ENCODE measurements at places on chromosomes 16 and 17.

DNA sequence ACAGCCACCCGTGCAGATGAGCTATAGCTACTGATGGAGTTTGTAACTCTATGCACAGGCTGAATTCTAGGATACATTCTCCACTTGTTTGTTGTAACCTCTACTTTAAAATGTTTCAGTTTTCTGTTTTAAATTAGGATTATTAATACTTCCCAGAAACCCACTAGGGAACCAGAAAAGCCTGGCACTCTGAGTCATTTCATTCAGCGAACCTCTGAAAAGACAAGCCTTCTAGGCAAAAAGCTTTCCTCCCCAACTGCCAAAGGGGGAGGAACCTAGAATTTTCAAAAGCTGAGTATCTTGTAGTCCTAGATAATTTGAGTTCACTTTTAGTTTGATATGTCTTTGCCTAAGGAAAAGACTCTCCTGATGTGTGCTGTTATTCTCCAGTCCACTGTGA is 43.2 kb downstream of the GOSR1 start:
- DNase-seq: no peak

GRCh38 chr16:81632392-81633146 is 146.5 kb upstream of the PLCG2 start:
- peak; percentile 52 for DNase-seq

GRCh38 chr16:84193480-84193879 is 2.5 kb downstream of the ADAD2 start:
- DNase-seq: peak; percentile 71

GRCh38 chr16:276426-277077 is 808 bp upstream of the RGS11 start:
- no peak for DNase-seq

- no peak for DNase-seq
Observed at GRCh38 chr17:7945651-7946050, 13.6 kb downstream of the CNTROB start.

DNA sequence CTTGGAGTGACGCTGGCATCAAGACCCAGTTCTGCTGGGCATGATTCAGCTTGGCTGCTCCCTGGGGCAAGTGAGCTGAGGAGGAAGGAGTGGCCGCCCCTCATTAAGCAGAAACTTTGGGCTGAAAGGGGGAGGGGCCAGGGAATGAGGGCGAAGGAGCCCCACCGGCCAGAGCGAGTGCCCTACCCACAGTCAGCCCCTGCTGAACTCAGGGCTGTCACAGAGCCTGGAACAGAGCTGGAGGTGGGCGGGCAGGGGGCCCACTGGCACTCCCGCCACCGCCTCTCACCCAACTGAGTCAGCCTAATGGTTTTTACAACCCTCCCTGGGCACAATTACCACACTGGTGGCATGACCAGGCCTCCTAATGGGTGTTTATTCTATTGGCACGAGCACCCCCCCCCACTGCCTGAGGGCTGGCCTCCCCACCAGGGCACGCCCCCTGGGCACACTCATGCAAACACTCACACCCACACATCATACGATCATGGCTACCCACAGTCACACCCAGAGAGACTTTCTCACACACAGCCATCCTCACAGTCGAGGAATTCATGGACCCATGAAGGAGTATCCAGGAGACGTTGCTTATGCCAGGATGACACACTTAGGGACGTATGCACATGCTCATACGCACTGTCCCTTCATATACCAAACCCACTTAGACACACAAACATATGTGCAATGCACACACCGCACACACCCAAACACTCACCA is 19.2 kb downstream of the UNC119 start:
- no peak for DNase-seq

GRCh38 chr17:40932608-40933007 is 4.8 kb downstream of the KRT23 start:
- no peak for DNase-seq

DNA sequence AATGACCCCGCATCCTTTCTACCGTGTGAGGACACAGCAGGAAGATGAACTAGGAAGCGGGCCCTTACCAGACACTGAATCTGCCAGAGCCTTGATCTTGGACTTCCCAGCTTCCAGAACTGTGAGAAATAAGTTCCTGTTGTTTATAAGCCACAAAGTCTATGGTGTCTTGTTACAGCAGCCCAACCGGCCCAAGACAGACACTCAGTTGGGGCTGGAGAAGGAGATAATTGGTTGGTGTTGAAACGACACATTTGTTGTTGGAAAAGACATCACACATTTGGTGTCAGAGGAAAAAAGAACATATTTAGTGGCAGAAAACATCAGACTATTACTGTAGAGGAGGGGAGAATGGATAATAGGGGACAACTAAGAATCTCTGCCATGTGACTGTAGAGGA is 122.3 kb upstream of the SEC14L1 start:
- DNase-seq: no peak

- peak; percentile 78 for DNase-seq
Observed at GRCh38 chr16:50265260-50265659, 1.1 kb upstream of the ADCY7 start.

- no peak for DNase-seq
Observed at GRCh38 chr17:45759761-45760160, 24.4 kb upstream of the CRHR1 start.

DNA sequence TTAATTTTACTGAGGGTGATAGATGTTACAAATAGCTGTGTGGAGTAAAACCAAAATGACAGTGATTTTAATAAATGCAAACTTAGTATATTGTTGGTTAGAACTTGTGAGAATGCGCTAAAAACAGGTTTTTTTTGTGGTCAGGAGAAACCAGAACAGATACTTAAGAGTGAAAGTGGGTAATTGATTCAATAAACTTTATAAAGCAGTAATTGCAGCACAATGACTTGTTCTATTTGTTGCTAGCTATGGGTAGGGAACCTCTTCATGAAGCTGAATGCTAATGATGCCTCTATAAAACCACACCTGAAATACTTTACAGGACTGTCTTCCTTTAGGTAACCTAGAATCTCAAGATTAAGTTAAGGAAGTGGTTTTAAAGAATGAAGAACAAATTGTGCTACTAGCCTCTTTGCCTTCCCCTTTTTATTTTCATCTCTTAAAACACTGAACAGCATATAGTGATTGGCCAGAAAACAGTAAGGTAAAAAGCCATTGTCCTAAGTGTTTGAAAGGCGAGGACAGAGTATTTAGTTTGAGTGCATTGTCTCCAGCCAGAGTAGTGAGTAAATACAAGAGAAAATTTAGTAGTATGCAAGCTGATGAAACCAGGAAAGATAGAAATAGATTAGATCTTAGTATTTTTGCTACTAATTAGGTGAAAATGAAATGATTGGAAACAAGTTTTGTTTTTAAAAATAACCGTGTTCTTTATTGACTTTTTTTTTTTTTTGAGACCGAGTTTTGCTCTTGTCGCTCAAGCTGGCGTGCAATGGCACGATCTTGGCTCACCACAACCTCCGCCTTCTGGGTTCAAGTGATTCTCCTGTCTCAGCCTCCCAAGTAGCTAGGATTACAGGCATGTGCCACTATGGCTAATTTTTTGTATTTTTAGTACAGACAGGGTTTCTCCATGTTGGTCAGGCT is 6.0 kb downstream of the GGNBP2 start:
- DNase-seq: peak; percentile 19

- DNase-seq: no peak
Observed at GRCh38 chr17:17408236-17408794, 68.5 kb upstream of the MED9 start.

DNA sequence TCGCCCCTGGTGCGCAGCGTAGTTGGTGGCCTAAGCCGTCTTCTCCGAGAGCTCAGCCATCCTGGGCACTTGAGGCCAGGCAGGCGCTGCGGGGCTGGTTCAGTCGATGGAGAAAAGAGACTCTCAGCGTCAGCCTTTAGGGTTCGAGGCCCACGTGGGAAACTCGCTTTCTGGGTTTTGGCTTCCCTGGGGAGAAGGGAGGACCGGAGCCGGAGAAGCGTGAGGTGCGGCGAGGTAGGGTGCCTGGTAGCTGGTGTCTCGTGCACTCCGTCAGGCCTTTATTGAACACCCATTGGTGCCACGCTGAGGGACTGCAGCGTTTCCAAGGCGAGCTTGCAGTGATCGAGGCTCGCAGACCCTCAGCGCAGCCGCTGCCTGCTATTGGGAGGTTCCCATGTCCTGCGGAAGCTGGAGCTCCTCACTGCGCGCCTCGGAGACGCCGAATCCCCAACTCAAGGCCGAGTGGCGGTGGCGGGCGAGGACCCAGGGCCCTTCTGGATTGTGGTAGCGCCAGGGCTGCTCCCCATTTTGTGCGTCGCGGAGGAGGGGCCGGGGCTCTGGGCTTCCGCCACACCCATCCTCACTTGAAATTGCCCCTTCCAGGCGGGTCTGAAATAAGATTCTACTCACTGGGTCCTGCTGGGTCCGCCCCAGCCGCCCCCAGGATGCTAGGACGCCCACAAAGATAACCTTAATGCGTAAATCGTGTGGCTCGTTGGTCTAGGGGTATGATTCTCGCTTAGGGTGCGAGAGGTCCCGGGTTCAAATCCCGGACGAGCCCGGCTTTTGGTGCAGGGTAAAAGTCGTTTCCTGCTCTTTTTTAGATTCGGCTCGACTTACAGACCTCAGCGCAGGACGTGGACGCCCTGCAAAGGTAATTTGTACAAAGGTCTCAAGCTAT is 1.2 kb downstream of the OR1F1 start:
- DNase-seq: no peak

- no peak for DNase-seq
Observed at GRCh38 chr17:21542991-21543390, 149.3 kb upstream of the KCNJ18 start.

DNA sequence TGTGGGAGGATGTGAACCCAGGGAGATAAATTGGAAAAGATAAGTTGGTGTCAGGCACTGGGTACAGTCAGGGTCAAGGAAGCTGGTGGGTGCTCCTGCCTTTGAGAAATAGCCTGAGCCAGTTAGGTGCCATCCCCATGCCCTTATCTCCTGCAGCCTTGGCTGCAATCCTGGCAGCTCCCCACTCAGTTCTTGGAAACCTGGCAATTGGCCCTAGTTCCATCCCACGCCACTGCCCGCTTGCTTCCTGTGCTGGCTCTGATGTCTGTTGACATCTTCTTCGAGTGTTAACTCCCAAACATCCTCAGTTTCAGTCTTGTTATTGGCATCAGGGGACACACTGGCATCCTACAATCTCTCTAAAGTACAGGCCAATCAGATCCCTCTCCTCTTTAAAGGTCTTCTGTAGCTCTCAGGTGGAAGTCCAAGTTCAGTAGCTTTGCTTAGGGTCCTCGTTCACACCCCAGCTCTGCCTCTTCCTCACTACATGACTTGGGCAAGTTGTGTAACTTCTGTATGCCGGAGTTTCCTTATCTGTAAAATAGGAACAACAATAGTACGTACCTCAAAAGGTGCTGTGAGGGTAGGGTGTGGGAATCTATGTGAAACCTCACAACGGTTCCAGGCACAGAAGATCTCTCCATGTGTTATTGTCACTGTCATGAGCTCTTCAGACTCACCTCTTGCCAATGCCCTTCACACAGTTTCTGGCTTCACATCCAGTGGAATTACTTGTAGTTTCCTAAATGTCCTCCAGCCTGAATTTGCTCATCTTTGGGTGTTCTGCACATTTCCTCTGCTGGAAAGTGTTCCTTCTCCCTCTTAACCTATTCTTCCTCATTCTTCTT is 13.5 kb upstream of the PRKAR1A start:
- no peak for DNase-seq

DNA sequence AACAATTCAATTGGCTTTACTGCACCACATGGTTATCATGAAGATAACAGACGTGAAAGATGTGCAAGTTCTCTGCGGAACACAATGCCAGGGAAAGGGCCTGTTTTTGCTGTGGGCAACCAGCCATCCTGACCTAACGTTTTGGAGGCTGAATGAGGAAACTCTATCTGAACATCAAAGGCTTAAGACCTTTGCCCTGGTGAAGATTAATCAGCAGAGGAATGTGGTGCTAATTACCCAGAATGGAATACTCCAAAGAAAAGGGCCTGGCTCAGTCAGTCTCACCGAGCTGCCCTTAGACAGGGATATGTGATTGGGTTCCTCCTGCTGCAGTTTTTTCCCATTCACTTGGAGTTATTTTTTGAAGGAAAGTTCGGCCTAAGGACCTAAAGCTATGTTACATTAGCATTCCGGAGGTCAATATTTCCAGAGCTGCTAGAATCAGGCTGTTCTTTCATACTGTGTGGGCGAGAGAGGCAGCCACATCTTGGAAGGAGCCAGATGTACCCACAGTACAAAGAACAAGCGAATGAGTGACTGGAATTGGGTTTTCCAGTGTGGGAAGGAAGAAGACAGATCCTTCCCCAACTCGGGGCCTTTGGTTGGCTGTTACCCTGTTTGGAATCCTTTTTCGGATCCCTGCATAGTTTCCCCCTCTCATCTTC is 15.5 kb downstream of the ASIC2 start:
- DNase-seq: no peak

- no peak for DNase-seq
Observed at GRCh38 chr17:40791111-40791510, 8.6 kb downstream of the KRT28 start.

DNA sequence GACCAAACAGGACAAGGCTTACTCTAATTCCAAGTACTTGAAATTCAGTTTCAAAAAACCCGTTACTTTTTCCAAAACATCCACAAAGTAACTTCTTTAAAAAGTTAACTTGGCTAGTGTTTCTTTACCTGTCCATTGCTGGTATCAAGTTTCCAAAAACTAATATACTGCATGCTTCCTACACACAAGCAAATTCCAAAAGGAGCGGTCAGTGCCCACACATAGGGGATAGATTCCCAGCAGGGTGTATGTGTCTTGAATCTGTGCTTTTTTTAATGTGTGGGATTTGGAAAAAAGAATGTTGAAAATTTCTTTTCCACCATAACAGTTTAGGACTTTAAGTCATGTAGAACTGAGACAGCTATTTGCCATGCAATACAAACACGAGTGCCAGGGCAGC is 367.8 kb upstream of the SOX9 start:
- DNase-seq: no peak

DNA sequence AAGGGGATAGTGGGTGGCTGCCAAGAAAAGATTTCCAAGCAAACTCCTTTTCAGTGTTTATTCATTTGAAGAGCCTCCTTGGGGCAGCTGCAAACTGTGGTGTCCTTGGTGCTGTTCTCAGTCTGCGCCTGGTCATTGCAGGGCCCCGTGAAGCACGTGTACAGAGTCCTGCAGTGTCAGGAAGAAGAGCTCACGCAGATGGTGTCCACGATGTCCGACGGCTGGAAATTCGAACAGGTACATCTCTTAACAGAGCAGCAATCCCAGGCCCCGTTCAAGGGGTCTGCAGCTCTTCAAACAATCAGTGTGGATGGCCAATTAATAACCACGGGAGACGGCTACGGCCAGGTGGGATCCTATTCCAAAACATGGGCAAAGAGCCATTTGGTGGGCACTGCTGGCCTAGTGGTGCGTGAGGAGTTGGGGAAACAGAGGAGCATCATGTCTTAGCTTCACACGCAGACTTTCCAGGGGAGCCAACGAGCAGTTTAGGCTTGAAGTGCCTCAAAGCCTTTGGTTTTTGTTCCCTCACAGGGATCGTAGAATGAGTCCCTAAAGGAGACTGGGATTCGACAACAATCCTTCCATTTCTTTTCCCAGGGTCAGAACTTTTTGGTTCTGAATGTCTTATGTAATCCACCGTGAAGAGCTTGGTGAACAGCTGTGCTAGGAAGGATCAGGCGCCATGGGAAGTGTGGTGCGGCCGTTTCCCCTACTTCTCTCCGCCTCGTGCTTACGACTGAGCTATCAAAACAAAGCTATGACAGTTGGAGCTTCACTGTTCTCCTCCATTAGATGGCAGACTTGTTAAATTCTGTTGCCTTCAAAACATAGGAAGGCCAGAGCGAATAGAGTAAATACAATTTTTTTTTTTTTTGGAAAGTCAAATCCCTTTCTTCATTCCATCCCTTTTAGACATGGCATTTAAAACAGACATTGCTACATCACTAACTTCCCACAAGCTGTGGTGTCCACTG is 12.6 kb downstream of the KCTD2 start:
- no peak for DNase-seq
